ENCODE measurements at places on chromosomes 4 and X.

GRCh38 chrX:19883878-19884277 lies 3.5 kb downstream of the SH3KBP1 start:
- no peak for DNase-seq

GRCh38 chrX:45208121-45208856 lies 7.6 kb upstream of the DIPK2B start:
- DNase-seq: no peak

GRCh38 chr4:84403656-84404055 lies 95.4 kb downstream of the NKX6-1 start:
- DNase-seq: no peak

GRCh38 chr4:24781999-24782745 lies 13.2 kb upstream of the SOD3 start:
- no peak for DNase-seq

DNA sequence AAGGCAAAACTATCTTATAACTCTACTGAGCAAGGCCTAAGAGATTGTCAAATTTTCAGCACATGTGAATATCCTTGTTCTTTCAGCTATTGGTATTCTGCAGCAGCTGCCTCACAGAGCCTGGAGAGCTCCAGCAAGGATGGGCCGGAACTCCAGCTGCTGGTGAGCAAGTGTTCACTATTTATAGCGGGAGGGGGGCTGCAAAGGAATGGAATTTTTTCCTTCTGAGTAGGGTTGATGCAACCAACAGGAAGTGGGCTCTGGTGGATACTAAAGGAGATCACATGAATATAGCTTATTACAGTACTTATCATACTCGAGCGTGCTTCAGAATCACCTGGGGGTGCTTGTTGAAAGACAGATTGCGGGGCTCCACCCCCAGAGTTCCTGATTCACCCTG lies 20.2 kb upstream of the SETD7 start:
- no peak for DNase-seq

- DNase-seq: no peak
Observed at GRCh38 chr4:57504797-57505530, 394.8 kb upstream of the IGFBP7 start.

DNA sequence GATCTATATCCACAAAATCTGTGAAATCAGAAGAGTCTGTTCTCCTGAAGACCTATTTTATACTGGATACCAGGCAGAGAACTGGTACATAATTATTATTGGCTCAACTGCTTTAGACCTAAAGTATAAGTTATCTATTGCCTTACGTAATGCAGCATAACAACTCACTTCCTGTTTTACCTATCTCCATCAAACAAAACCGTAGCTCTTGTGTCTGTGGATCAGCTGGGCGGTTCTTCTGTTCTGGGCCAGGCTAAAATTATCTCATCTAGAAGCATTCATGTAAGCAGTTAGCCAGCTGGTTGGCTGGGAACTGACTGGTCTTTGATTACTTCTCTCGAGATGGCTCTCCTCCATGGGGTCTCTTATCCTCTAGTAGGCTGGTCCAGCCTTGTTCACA lies 57.8 kb downstream of the PPP1R2C start:
- no peak for DNase-seq

All from suppressor macrophage treated with lipopolysaccharide for 4 hours (primary cell).